DMS79 treated with DMSO at 0.1 percent for 48 hours (cell line): ENCODE measurements at places on chromosomes 11 and 22.
A peak's percentile ranks its signal among the peaks of the same experiment; 100 is the strongest.

- DNase-seq, result no peak
Measured at GRCh38 chr11:106625566-106625965, 392.7 kb downstream of the GUCY1A2 start.

DNA sequence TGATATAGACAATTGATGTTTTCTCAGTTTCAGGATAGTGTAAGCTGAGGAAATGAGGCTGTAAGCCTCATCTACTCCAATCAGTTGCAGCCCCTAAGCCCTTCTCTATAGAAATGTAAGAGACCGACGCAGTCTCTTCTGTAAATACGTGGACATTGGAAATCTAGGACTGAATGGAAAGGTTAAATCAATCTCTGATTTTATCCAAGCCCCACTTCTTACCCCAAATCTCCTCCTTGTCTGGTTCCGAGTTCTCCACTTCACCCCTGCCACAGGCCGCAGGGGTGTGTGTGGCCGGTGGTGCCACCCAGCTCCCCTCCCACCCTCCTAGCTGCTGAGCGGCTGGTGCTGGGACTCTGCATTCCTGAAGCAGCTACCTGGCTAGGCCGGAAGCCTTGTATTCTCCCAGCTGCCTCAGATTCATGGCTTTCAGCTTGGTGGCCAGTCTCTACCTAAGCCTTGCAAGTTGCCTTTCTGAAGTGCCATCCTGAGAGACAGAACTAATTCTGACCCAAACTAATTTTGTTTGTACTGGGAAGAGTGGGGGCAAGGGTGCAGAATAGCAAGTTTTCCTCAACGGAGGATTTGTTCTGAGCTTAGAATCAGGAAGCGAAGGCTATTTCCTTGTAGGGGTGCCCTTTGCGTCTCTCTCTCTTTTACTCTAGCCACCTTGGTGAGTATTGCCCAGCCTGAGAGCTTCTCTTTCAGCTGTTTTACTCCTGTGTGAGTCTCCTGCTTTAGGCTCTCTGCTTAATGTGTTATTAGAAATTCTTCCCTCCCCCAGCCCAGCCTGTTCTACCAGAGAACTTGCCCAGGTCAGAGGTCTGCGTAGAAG is 749 bp downstream of the VWA5A start:
- DNase-seq, result no peak

- peak; percentile 30 for DNase-seq
Measured at GRCh38 chr22:37777122-37777687, 30.5 kb upstream of the GCAT start.

- DNase-seq, result no peak
Measured at GRCh38 chr11:10941871-10942270, 84.0 kb upstream of the ZBED5 start.

DNA sequence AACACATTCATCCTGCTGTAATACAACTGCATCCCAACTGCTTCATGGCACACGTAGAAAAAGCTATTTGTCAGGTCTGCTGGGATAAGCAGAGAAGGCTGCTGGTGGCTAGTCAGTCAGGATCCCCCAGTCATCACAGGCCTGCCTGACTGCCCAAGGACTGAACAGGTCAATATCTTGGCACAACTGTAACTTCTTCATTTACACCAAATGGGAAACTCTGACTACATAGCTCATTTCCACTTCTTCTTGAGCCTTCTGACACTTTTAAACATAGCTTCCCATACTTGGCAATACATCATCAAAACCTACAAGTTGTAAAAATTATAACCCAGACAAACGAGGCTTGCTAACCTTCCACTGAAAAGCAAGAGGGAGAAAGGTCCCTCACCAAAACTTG is 2.8 kb downstream of the TMEM9B start:
- no peak for DNase-seq
